NCI-H524 treated with DMSO at 0.1 percent for 48 hours (cell line): ENCODE measurements at places on chromosomes 7 and 10.

DNA sequence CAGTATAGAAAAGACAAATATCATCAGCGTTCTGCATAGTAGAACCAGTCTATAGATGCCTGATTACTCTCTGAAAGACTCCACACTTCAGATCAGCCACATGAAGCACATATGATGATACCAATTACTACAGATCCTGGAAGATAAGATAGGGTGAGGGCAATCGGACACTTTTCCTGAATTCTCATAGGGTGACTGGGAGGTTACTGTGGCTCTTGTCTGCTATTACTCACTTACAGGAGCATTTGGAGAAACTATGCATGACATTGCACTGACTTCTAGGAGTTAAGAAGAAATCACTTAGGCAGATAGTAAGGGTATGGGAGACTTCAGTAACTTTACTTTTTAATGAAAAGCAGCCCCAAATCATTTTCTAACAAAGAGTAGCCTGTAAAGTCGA lies 1140.9 kb downstream of the XPNPEP1 start:
- DNase-seq, result no peak

DNA sequence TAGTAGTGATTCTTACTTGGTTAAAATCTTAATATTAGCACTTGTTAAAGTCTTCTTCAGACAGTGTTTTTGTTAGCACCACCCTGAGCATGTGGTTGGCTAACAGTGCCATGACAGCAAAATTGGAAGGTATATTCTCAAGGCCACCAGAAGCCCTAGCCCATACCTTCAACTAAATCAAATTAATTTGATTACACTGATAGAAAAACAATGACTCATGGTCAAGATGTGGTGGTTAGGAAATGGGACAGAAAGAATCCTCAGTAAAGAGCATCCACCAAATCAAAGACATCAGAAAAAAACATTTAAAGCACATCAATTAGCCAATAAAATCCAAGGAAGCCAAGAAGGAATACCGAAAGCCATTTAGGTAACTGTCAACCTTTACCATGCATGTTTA lies 75.5 kb downstream of the PIP4K2A start:
- DNase-seq, result no peak

GRCh38 chr7:37488163-37488764 lies 39.6 kb upstream of the ELMO1 start:
- DNase-seq, result no peak

DNA sequence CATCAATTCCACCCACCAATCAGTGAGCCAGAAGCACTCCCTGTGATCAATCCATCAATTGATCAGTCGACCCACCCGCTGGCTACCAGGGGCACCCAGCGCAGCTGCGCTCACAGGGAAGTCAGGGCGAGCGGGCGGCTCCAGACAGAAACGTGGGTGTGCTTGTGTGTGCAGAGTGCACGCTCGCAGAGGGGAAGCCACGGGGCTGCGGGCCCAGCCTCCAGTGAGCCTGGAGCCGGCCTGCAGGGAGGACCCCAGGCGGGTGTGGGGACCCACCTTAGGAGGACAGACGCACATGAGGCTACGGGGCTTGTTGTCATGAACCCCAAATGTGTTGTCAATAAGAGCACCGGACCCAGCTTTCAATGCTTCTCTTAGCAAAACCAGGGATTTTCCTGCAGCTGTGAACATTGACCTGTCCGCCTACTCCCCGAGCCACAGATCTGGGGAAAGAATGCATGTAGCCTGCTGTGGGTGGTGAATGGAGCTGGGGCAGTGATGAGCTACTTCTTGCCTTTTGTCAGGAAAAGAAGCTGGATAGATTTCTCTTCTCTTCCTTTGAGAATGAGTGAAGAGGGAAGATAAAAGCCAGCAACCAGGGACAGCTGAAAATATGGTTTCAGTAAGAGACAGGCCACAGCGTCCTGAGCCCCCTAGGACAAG lies 497.8 kb downstream of the DNAJB6 start:
- no peak for DNase-seq
